Hypothalamus (tissue), 51 donors: ENCODE measurements at places on chromosomes 5 and 9.

GRCh38 chr9:130473566-130473965 is 28.8 kb downstream of the ASS1 start:
- DNase-seq, result no peak

DNA sequence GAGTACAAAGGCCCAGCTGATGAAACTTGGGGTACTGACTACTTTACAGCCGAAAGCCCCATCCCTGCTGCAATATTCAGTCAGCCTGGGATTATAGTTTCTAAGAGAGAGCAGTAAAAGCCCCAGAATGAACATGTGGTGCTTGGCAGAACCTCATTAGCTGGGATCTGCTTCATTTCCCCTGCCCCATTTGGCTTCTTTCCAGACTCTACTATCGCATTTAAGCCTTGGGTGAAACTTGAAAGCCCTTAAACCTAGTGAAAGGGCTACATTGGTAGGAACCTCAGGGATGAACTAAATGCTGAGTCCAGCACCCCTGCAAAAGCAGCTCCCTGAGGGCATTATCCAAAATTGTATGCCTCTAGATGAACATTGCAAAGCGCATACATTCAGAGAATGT is 631.1 kb downstream of the ACTL7B start:
- DNase-seq, result no peak

GRCh38 chr9:130461218-130461630 is 16.5 kb downstream of the ASS1 start:
- no peak for DNase-seq

DNA sequence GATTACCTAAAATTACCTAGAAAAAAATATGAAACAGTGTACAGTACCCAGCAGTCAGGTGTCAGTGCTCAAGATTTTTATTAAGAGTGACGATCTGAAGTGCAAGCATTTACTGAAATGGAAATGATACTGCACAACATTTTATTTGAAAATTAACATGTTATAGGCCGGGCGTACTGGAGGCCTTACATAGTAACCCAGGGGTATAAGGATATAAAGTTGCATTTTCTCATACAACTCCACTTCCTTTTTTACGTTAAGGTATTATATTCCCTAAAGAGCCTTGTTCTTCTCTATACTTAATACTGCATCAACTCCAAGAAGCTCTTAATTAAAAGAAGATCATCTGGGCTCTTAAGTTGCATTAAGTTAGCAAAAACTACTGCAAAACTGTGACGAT is 3.3 kb downstream of the MAT2B start:
- DNase-seq, result no peak

GRCh38 chr9:16307626-16308195 is 562.8 kb downstream of the BNC2 start:
- DNase-seq, result no peak

DNA sequence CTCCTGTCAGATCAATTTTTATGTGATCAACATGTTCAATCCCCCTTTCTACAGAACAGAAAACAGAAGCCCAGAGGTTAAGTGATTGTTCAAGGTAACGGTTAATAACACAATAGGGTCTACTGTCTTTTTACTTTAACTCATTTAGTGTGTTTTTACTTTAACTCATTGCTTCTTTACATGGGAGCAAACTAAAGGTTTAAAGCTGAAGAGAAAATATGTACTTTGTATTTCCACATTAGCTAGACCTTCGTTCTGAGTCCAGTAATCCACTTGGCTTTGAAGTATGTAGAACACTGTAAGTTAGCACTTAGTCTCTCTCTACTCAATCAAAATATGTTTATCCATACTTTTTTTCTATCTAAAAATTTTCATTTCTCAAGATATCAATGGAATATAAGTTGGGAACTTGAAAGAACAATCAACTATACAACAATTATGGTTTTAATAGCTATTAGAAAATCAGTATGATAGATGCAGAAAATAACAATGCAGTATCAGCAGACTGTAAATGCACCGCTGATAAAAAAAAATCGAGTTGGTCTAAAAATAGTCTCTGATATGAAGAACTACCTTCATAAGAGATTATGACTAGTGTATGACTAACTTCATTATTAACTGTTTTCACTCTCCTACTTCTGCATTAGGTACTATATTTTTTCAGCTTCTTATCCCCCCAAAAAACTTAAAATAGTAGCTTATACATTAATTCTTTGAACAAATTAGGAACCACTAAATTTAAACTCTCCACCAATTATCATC is 20.6 kb downstream of the PGGT1B start:
- DNase-seq, result no peak
